ENCODE measurements at places on chromosomes 6 and 20.
A peak's percentile ranks its signal among the peaks of the same experiment; 100 is the strongest.

DNA sequence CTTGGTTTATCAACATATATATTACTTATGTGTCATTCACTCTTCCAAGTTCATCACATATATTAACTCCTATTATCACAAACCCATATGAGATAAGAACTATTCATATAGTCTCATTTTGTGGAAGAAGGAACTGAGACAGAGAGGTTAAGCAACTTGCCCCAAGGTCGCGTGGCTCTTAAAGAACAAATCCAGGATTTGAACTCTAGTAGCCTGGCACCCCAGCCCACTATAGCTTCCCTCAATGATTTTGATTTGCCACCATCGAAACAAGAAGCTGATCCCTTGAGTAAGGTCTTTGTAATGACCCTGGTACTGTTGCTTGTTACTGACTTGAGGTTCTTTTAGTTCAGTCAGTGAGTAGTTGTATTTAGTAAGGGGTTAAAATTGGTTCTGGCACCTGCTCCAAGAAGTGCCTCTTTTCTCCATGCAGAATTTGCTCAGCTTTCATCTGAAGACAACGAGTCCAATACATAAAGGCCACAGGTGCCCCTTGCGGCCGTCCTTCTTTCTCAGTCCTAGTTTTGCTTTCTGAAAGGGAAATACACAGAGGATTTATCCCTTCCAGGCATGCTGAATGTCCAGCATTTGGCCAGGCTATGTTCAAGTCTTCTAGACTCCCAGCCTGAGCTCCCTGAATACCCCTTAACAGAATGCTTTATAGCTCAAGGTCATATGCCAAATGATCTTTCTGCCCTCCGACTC lies 253.0 kb downstream of the TBC1D7 start:
- DNase-seq = no peak

- DNase-seq = no peak
Observed at GRCh38 chr20:36315545-36316351, 9.6 kb downstream of the DLGAP4 start.

DNA sequence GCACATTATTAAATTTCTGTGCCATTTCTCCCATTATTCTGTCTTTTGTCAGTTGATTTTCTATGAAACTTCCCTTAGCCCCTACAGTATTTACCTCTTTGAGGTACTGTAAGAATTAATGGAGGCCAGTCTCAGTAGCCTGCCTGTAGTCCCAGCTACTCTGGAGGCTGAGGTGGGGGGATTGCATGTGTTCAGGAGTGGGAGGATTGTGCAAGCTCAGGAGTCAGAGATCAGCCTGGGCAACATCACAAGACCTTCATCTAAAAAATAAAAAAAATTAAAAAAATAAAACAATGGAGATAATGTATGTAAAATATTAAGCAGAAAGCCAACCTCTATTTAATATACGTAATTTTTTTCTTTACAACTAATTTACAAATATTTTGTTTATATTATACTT lies 77.8 kb downstream of the OR2B2 start:
- no peak for DNase-seq

DNA sequence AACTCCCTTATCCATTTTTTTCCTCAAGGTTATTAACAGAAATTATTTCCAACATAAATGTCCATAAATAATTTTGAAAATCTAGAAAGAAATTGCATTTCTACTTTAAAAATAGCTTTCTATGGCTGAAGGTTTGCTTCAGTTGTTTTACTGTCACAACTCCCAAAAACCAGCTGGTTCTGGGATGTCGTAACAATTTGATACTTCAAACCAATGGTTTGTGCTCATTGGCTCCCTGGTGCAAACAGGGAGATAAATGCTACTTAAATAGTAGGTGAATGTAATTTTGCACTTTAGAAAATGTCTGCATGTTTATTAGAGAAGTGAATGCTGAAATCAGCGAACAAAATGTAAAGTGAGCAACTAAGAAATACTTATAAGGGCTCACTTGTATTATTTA lies 31.1 kb downstream of the LAMA2 start:
- DNase-seq = no peak

GRCh38 chr20:62979310-62979709 lies 26.8 kb downstream of the SLC17A9 start:
- DNase-seq = no peak

DNA sequence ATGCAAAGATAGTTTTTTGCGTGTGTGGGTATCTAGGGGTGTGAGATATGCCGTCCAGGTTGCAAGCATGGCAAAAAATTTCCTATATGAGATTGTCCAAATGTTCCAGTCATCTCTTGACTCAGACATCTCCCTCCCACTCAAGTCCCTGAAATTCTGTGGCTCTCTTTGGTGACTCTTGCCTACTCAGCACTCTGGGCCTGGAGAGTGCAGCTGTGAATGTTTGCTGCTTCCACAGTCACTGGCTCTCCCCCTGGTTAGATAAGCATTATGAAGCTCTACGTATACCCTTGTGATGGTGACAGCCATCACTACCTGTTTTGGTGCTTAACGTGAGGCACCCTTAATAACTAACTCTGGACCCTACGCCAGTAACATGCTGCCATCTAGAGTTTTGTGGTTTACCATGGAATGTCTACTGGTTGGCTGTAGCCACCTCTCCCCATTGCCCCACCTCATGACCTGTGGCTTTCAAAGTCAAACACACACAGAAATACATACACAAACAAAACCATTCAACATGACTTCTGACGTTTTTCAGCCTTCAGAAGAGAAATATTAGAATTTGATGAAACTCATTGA lies 621.9 kb upstream of the CITED2 start:
- DNase-seq = no peak

DNA sequence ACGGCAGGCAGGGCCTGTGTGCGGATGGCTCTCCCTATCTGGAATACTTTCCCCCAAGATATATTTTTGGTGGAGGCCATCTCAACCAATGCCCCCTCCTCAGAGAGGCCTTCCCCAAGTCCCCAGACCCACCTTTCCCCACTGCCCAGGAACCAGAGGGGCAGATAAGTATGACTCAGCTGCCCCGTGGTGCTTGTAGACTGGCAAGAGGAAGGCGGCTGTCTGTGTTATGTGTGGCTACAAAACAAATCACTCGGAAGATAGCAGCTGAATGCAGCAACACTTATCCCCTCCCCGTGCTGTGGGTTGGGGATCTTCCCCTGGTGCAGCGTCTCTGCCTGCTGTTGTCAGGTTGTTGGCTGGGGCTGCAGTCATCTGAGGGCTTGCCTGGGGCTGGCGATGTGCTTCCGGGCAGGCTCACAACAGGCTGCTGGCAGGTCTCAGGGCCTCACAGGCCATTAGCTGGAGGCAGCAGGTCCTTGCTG lies 7.1 kb downstream of the NPEPL1 start:
- DNase-seq = no peak

DNA sequence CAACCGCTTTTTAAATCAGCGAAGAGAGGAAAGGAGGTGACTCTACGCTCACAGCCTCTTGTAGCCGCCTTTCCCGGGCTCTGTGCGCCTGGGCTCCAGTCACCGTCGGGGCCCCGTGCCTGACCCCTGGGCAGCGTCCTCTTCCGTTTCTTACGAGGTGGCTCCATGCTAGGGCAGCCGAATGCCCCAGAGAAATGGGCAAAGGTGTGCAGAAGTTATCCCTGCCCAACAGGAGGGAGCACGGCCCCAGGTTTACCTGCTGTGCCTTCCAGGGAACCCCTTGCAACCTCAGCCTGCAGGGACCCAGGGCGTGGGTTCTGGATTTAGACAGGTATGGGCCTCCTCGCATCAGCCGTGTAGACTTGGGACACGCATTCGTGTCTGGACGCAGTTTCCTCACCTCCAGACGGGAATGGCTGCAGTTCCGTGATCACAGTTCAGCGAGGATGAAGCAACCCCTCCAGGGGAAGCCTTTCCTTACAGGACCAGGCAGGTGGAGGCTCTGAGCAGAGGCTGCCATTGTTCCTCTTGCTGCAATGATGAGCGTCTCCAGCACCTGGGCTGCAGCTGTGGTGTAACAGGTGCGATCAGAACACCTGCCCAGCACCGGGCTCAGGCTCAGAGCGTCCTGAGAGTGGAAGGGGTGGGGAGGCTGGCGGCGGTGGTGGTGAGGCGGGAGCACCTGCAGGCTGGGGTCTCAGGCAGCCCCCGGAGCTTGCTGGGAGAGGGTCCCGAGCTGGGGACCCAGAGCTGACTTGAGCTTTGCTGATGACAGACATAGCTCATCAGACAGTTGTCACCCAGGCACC lies 81.3 kb upstream of the BHLHE23 start:
- peak; percentile 84 for DNase-seq

- DNase-seq = no peak
Observed at GRCh38 chr6:8084586-8084985, 17.8 kb downstream of the EEF1E1 start.

DNA sequence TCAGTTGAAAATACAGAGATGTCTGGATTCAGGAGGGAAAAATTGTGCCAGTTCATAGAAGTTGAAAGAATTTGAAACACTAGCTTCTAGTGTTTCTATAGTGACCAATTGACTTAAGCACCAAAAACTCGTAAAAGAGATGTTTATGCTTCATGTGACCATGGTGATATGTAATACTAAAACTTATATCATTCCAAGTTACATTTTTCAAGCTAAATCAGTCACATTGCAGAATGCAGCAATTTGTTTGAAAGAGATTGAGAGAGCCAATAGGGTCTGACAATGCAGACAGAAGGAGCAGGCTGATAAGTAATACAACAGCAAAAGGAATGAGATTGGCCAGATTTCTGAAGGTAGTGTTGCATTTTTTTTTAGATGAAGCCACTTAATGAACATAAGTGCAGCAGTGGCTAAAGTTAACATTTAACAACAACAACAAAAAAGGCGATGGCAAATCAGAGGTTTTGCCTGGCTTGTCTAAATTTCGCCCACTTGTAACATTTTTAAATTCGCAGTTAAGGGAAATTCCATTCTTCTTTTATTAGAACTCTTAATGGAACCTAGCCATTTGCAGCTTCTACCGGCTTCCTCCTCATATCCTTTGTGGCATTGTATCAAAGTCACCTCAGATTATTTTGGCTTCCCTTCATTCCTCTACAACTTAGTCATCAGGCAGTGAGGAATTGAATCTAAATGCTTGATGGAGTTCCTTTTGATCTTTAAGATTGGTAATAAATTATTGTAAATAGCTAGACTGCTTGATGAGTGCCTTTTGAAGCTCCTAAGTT lies 484.0 kb upstream of the SOX4 start:
- no peak for DNase-seq

DNA sequence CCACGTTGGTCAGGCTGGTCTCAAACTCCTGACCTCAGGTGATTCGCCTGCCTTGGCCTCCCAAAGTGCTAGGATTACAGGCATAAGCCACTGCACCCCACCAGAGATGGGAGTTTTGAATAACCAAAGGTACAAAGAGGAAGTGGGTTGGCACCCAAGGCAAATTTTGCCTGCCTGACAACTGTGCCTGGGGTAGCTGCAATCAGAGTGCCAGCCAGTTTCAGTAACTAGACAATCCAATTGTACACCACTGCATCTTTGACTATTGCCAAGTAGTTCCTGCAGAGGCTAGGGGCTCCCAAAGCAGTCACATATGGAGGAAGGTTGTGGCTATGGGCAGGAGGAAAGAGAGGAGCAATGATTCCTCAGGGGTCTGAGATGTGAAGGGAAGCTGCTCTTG lies 16.6 kb downstream of the ZC3H12D start:
- no peak for DNase-seq

- DNase-seq = no peak
Observed at GRCh38 chr20:46099491-46100287, 9.9 kb upstream of the NCOA5 start.

- no peak for DNase-seq
Observed at GRCh38 chr20:51188941-51189340, 166.0 kb upstream of the KCNG1 start.

DNA sequence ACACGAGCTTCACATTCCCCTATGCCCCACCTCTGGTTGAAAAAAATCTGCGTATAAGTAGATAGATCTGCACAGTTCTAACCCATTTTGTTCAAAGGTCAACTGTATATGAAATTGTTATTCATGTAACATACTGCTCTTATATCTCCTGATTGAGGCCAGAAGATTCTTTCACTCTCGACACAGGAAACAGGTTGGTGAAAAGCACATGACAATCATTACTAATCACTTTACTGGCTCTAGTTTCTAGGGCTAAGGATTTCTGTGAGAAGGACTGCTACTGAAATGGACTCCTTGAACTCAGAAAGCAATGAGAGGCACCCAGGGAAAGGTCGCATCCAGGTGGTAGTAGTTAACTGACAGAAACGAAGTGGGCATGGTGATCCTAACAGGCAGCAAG lies 21.7 kb downstream of the PDSS2 start:
- no peak for DNase-seq

GRCh38 chr20:44912189-44912588 lies 2.3 kb downstream of the PABPC1L start:
- no peak for DNase-seq

DNA sequence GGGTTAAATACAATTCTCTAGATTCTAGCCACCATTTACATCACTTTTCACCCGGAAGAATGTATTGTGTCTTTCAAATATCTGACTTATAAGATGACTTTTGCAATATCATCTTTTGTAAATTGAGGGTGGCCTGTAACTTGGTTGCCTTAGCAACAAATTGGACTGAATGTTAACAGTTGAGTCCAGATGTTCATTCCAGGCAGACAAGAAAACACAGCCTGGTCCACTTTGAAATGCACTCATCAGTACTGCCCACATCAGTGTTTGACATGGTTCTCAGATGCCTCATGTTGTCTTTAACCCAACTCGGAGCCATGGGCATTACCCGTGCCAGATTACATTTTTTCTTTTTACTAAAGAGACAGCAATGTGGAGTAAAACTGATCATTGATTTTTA lies 781.6 kb upstream of the CHD6 start:
- DNase-seq = no peak

GRCh38 chr6:30918670-30919069 lies 4.6 kb downstream of the VARS2 start:
- DNase-seq = no peak

DNA sequence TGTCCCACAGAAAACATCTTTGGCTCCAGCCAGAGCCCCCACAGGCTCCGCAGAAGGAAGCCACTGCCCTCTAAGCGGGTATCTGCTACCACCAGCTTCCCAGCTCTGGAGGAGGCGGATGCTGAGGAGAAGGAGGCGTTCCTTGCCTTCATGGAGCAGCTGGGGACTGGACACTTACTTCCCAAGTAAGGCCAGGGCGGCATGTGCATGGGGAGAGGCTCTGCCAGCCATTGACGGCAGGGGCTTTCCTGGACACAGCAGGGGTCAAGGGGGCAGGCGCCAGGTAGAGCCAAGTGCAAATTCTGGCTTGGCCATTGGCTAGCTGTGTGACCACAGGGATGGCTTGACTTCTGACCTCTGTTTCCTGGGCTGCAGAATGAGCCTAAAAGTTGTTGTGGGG lies 17.8 kb downstream of the RAB44 start:
- DNase-seq = no peak

GRCh38 chr6:72084992-72085569 lies 198.7 kb downstream of the RIMS1 start:
- DNase-seq = peak; percentile 5

GRCh38 chr20:23060629-23061028 lies 11.2 kb upstream of the THBD start:
- no peak for DNase-seq

Data from NCI-H1105 (cell line).